ENCODE measurements at places on chromosomes 11 and 22.

- H3K36me3 ChIP-seq: peaks cover 28% of the 10 kb centered on the region
- no peak for DNase-seq
- no peaks in the 10 kb centered on the region for H3K27me3 ChIP-seq
- peaks cover 45% of the 10 kb centered on the region for H3K4me1 ChIP-seq
- H3K27ac ChIP-seq: no peak overlapping the region
Observed at GRCh38 chr11:130118165-130118564, 41.4 kb upstream of the ST14 start.

GRCh38 chr22:45547731-45548130 lies 45.0 kb downstream of the FBLN1 start:
- DNase-seq: no peak
- peaks cover 21% of the 10 kb centered on the region for H3K27me3 ChIP-seq
- H3K4me1 ChIP-seq: peaks cover 45% of the 10 kb centered on the region
- no peak overlapping the region for H3K27ac ChIP-seq
- H3K36me3 ChIP-seq: peaks cover 17% of the 10 kb centered on the region

GRCh38 chr22:47381240-47381639 lies 618.8 kb downstream of the TBC1D22A start:
- H3K4me3 ChIP-seq: no peak overlapping the region
- H3K27ac ChIP-seq: no peak overlapping the region
- H3K36me3 ChIP-seq: no peaks in the 10 kb centered on the region
- H3K4me1 ChIP-seq: no peaks in the 10 kb centered on the region

GRCh38 chr11:2355000-2355644 lies 22.0 kb upstream of the CD81 start:
- H3K27me3 ChIP-seq: no peaks in the 10 kb centered on the region
- H3K27ac ChIP-seq: no peak overlapping the region
- DNase-seq: no peak
- no peak overlapping the region for H3K4me3 ChIP-seq

DNA sequence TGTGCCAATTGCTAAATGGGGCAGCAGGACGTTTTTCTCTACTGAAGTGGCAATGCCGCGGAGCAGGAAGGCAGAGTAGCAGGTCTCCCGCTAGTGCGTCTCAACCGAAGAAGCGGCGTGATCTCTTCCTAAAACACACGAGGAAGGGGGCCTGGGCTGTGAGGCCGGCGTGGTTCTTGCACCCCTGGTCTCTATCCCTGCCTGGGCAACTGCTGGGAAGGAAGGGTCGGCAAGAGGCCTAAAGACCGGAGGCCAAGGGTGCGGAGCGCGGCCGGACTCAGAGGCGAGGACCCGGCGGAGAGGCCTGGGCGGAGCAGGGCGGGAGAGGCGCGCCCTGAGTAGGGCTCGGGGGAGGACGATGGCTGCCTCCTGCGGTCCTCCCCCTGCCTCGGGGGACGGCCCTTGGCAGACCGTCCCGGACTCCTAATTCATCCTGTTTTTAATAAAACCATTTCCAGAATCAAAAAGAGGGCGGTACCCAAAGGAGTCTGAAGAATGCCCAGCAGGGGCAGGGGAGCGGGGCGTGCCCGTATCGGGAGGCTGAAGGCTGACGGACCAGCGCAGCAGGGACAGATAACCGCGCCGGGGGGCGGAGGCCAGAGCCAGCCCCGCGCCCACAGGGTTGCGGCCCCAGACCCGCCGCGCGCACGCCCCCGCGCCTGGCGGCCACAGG lies 572 bp upstream of the APLP2 start:
- no peaks in the 10 kb centered on the region for H3K27me3 ChIP-seq
- peak overlapping the region; percentile 78 for H3K4me3 ChIP-seq
- peak overlapping the region; percentile 95 for H3K27ac ChIP-seq
- no peak for DNase-seq

DNA sequence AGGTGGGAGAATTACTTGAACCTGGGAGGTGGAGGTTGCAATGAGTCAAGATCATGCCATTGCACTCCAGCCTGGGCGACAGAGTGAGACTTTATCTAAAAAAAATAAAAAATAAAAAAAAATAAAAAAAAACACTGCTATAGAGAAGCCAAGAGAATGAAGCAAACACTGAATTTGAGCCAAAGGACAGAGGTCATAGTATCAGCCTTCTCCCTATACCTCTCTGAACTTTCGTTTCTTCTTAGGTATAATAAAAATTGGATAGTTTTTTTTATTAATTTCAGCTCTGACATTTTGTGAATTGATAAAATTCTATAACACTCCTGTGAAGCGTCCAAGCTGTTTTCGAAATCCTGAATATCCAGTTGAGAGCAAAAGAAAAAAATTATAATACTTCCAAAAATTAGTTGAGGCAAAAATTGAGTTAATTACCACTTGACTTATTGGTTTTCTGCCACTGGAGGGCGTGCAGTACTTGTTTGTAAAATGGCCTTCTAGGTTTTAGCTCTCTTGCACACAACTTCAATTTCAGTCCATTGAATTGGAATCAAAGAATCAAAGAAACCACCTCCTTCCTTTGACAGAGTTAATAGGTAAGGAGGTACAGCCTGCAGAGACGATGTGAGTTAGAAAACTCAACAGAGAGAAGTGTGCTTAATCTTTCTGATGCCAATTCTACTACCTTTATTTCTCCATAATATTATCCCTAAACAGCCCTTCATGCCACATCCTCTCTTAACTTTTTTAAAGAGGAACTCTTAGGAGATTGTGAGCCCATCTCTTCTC lies 143.2 kb downstream of the BBOX1 start:
- no peaks in the 10 kb centered on the region for H3K36me3 ChIP-seq
- no peak for DNase-seq
- H3K4me3 ChIP-seq: no peak overlapping the region
- H3K4me1 ChIP-seq: peaks cover 3% of the 10 kb centered on the region
